G401 (cell line): ENCODE measurements at places on chromosomes 3 and 15.

GRCh38 chr3:137468446-137468845 is 295.7 kb upstream of the SOX14 start:
- DNase-seq, result no peak

DNA sequence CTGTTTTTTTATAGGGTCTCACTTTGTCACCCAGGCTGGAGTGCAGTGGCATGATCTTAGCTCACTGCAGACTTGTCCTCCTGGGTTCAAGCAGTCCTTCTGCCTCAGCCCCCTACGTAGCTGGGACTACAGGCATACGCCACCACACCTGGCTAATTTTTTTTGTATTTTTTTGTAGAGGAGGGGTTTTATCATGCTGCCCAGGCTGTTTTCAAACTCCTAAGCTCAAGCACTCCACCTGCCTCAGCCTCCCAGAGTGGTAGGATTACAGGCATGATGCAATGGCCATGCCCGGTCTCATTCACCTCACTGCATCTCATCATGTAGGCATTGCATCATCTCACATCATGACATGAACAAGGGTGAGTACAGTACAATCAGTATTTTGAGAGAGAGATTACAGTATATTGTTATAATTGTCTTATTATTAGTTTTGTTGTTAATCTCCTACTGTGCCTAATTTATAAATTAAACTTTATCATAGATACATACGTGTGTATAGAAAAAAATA is 74.3 kb upstream of the EOMES start:
- DNase-seq, result no peak

DNA sequence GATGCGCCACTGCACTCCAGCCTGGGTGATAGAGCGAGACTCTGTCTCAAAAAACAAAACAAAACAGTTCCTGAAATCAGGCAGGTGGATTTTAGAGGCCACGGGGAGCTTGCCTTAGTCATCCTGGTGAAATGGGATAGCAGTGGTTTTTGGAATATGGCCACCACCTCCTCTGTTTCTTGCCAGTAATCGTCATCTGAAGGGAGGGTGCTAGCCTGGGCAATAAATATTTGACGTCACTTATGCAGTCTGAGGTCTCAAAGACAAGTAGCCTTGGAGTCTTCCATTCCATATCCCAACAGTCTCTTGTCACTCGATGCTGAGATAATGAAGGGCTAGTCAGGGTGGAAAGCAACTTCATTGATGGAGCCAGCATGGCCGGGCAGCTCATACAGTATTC is 55.2 kb downstream of the KCNAB1 start:
- no peak for DNase-seq

DNA sequence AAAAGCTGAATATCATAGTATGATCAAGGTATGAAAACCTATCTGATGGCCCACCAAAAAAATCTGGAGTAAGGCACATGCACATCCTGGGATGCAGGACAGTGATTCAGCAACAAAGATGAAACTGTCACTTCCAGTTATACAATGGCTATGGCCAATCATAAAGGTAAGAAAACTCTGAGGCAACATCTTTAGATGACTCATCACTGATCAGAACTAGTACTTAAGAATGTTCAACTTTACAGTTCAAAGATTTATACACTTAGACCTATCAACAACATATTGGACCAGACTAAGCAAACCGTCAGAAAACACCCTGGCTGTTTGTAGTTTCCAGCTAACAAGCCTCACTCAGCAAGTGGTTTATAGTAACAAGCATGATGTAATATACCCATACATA is 21.3 kb upstream of the PLCH1 start:
- no peak for DNase-seq

DNA sequence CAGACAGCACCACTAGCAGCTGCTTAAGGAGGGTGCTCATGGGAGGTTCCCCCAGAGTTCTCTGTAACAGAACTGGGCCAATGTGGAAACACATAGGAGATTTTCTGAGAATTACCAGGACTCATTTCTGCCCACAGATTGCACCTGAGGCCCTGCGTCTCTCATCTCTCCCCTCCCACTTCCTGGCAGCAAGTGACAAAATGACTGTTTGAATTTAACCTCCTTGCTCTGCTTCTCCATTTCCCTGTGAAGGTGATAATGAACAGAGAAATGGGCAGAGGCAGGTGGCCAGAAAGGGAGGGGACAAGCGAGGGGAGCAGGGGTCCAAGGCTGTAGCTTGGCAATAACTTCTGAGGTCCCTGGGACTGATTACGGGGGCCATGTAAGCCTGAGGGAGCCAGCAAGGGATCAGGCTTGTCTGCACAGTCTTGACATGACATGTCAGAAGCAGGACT is 8.0 kb downstream of the EPHB1 start:
- no peak for DNase-seq

DNA sequence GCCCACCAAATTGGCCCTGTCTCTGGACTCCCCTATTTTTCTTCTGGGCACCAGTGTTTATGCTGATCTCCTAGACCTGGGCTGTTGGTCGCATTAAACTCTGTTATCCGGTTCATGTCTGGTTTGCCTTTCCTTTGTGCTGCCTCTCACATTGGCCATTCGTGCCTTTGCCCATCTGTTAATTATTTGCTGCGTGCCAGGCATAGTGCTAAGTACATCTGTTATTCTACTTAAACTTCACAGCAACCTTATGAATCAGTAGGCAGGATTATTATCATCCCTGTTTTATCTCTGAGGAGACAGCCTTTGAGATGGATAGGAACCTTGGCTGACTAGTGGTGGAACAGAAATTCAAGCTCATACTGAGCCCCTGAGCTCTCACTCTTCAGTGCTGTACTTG is 76.0 kb downstream of the THSD4 start:
- no peak for DNase-seq

- DNase-seq, result no peak
Observed at GRCh38 chr15:80957556-80957955, 32.1 kb downstream of the MESD start.
